Kidney tubule cell (primary cell): ENCODE measurements at places on chromosomes 6 and 20.

GRCh38 chr6:143556529-143556928, 45.0 kb upstream of the FUCA2 start:
- peak; percentile 58 for DNase-seq

- DNase-seq: no peak
Measured at GRCh38 chr20:32907886-32908285, 49.2 kb downstream of the EFCAB8 start.

DNA sequence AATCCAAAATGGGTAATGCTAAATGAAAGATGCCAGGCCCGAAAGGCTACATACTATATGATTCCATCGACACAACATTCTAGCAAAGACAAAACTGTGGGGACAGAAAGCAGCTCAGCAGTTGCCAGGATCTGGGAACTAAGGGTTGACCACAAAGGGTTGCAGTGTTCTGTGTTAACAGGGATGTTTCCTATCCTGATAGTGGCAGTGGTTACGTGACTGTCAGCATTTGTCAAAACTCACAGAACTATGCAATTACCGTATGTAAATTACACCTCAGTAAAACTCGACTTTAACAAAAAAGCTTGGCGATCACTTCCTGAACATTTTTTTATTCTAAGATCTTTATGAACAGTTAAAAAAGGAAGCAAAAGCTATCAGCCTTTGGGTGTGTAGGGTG, 83.9 kb downstream of the BANF2 start:
- no peak for DNase-seq

- peak; percentile 10 for DNase-seq
Measured at GRCh38 chr20:52425253-52425652, 233.7 kb upstream of the ZFP64 start.

DNA sequence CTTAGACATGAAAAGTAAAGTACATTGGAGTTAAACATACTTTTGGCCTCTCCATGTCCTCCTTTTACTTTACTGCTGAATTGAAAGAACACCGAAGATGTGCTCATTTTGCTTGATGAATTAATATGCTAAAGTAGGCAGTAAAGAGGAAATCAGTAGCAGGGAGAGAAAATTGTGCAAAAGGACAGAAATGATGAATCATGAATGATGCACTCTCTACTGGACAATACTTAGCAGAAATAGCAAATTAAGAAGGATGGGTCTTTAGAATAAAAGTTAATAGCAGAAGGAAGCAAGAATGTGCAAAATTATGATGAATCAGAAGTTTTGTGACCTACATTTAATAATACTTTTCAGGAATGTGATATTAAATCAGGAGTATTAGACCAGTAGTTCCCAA, 8.4 kb upstream of the SPINT3 start:
- no peak for DNase-seq

GRCh38 chr20:48455651-48456365, 372.0 kb downstream of the PREX1 start:
- no peak for DNase-seq

DNA sequence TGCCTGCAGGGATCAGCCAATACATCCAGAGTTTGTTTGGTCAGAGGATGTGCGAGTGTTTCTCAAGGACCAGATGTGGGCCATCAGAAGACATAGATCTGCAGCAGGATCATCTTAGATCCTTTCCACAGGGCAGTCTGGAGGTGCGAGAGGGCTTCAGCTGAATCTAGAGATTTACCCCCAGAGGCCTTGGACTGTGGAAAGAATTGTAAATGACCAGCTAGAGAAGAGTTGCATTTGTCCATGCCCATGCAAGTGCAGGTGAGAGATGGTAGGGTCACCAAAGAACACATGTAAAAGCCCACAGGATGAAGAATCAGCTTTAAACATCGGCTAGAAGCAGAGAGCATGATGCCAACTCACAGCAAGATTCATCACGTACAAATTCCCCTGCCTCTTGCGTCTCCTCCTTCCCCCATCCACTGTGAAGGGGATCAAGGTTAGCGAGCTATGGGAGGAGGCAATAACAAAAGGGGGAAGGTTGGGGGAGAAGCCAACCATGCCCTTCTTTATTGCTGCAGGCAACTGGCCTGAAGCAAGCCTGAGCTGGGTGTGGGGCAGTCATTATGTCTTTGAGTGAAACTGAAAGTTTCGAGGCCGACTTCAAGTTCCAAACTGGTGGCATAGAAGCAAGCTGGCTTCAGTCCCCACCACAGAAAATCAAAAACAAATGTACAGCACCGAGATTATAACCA, 83.5 kb downstream of the SCML4 start:
- no peak for DNase-seq

- no peak for DNase-seq
Measured at GRCh38 chr6:113920663-113921267, 50.2 kb downstream of the HDAC2 start.

DNA sequence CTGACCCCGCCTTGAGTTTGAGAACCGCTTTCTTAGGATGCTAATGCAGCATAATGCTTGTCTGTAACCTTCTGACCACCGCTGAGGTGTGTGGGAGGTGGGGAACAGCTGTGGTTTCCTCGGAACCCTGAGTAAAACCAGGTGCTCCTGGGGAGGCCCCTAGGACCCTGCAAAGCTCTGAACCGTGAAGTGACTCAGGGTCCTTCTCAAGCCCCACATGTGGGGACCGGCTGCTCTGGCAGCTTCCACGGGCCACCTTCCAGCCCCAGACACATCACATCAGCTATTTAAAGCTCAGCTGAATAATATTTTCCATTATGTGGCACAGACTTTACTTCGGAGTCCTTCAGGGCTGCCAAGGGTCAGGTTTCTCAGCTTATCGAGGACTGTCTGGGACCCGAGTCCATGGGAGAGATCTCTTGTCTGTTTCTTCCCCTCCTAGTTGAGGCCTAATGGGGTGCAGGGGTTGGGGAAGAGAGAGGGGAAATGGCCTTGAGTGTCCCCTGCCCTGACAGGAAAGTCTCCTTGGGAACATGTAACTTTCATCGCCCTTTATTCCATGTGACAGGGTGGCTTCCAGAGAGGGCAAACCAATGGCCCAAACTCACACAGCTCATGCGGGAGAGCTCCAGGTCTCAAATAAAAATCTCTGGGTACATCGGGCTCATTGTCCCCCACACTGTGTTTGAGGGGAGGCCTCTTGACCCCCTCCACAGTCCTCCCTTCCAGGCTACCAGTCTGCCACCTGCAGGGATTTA, 186.1 kb upstream of the SLC24A3 start:
- DNase-seq: no peak

DNA sequence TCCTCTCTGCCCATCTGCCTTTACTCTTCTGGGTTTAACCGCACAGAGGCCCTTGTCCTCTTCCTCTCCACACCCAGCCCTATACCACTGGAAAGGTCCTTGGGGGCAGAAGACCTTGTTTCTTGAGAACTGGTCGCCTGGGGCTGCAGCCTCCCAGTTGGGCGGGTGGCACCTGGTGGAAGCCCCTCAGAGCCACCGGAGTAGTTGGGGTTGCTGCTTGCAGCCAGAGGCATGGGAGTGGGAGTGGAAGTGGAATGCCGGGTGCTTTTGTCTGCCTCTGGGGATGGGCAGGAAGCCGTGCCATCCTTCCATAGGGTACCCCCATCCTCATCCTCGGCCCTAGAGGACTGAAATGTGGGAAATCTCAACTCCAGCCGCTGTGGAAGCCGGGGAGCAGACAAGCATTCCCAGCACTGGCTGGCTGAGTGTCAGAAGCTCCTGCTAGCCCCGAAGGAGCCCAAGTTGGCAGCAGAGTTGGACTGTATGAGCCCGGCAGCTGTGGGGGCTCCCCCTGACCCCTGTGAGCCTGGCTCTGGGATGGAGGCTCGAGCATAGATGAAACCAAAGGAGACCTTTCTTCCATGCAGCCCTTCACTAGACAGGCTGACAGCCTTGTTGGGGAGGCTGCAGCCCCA, 1.2 kb downstream of the VSTM2L start:
- DNase-seq: no peak

DNA sequence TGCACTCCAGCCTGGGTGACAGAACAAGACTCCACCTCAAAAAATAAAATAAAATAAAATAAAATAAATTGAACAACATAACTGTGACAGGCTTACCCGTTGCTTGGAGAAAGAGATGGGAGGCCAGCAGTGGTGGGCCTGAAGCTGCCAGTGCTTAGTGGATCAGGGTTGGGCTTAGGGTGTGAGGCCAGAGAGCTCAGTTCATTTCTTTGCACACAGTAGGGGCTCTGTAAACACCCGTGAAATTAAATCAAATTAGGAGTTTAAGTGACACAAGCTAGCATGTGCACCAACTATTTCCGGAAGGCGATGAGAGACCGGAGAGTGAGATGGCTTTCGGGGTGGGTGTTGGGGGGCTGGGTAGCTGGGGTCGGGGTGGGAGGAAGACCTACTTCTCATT, 25.8 kb upstream of the TTPAL start:
- DNase-seq: no peak

GRCh38 chr20:40176098-40176841, 512.8 kb downstream of the MAFB start:
- no peak for DNase-seq

GRCh38 chr20:3654326-3655130, 8.7 kb downstream of the GFRA4 start:
- DNase-seq: peak; percentile 69

DNA sequence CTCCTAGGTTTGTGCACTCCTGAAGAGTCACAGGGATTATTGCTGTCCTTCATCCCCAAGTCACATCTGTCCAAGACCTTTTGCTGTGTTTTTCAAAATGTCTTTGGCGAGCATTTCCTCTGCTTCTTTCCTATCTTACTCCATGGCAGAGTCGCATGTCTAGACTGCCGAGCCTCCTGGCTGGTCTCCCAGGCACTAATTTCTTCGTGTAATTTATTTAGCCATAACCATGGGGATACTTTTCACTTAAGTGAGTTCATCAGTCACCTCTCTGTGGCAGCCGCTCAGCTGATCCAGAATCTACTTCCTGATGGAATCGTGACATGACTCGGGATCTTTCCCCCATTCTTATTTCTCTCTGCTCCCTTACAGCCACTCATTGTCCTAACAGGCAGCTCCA, 25.8 kb downstream of the ADGRF5 start:
- DNase-seq: peak; percentile 7

- DNase-seq: no peak
Measured at GRCh38 chr6:34949636-34950035, 60.6 kb downstream of the ANKS1A start.

GRCh38 chr6:22362361-22362760, 65.5 kb upstream of the PRL start:
- DNase-seq: no peak

- DNase-seq: no peak
Measured at GRCh38 chr6:43302126-43302525, 4.1 kb downstream of the SLC22A7 start.

DNA sequence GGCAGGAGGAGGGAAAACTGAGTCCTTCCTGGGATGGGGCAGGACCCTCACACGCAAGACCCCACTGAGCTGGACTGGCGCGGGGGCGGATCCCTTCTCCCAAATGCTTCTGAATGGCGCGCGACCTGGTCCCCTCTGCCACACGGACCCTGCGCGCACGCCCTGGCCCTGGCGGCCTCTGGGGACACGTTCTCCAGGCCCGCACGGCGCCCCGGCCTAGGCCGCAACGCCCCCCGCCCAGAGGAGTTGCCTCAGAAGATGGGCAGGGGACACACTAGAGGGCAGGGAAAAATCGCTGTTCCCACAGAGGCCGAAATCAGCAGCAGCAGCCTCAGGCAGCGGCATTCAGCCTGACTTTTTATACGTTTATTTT, 45.2 kb upstream of the OSTM1 start:
- DNase-seq: no peak

DNA sequence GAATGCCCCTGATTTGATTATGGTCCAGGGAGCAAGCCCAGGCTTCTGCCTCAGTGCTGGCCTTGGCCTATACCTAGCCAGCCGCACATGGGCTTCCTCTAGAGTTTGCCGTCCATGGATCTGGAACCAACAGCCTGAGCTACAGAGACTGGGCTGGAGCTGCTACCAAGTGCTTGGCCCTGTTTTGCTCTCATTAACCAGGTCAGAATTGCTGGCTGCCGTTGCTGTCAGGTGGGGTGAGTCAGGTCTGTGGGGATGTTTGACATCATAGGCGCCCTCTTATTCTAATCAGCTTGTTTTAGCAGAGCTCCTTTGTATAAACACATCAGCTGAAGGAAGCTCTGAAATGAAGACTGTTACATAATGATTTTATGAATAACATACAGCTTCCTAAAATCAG, 83.1 kb upstream of the PHACTR2 start:
- DNase-seq: peak; percentile 66

GRCh38 chr20:50810842-50811241, 16.0 kb downstream of the BCAS4 start:
- DNase-seq: no peak

- peak; percentile 55 for DNase-seq
Measured at GRCh38 chr6:40723967-40724366, 136.8 kb upstream of the LRFN2 start.

- DNase-seq: peak; percentile 61
Measured at GRCh38 chr6:15491255-15491985, 171.4 kb downstream of the DTNBP1 start.

DNA sequence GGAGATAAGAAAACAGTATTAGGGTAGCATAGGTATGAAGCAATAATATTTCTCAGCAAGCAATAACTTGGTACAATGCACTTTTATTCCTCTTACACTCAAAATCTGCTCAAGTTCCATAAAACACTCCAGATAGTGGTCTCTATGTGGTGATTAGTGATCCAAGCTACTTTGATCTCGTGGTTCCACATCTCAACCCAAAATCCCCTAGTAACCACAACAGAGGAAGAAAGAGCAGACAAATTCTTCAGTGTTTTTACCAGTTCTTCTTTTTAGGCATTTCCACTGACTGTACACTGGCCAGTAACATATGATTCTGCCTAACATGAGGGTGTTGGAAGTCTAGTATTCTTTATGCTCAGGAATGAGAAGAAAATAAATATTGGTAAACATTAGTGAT, 309.0 kb upstream of the PTCHD4 start:
- DNase-seq: no peak

DNA sequence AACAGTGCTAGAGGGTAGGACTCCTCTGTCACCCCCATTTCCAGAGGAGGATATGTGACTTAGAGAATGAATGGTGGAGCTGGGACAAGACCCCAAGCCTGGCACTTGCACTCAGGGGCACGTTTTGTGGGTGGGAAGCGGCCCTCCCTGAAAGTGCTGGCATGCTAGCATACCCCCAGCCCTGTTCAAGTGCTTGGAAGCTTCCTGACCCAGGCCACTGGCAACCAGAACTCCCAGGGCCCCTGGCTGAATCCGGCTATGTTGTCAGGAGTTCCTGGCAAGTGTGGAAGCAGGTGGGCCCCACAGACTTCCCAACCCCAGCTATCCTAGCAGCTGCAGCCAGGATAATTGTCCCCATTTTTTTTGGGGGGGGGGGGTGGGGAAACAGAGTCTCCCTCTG, 35.6 kb upstream of the TGM2 start:
- DNase-seq: no peak

- DNase-seq: no peak
Measured at GRCh38 chr6:5850848-5851255, 155.9 kb downstream of the NRN1 start.

- DNase-seq: no peak
Measured at GRCh38 chr6:165002866-165003265, 306.5 kb downstream of the C6orf118 start.

DNA sequence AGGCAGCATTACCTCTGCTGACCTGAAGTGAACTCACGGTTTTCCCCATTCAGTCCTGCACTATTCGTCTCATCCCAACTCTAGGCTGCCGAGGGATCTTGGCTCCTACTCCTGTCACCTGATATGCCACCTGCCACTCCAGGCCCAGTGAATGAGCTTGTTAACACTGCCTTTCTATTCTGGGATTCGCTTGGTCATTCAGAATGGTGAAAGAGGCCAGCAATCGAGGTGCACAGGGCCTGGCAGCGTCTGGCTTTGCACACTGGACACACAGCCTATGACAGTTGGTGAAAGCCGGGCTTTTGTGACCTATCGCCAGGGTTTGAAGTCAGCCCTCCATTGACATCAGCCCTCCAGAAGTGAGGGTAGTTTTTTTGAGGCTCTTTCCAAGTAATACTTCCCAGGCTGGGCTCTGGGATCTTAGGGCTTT, 59.3 kb upstream of the MYL9 start:
- no peak for DNase-seq
